ENCODE measurements at places on chromosomes 5 and 9. TPM values are rescaled to one million over a fixed set of nuclear protein-coding genes. Genes with fewer than 3 reads are reported as not detected.
A peak's percentile ranks its signal among the peaks of the same experiment; 100 is the strongest.

GRCh38 chr9:98455256-98456155 is 200.1 kb upstream of the TBC1D2 start:
- no peaks in the 10 kb centered on the region for H3K27me3 ChIP-seq
- H3K27ac ChIP-seq = no peak overlapping the region
- DNase-seq = no peak
- no peak overlapping the region for H3K4me3 ChIP-seq
- no peaks in the 10 kb centered on the region for H3K36me3 ChIP-seq

DNA sequence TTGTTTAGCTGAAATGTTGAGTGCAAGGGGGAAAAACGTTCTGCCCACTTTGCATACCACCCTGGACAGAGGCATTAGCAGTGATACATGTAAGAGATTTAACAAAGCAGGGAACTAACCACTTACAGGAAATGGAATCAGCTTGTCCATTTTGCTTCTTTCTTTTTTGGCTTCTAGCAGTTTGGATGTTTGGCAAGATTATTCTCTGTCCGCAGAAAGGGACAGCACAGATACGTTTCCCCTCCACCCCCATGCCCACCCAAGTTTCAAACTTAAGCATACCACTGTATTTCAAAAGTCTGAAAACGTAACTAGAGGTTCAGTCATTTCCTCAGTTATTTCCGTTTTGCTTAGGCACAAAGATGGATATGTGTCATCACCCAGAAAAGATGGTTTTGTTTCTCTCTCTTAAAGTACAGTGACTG is 118.4 kb downstream of the GDNF start:
- DNase-seq = no peak
- peaks cover 4% of the 10 kb centered on the region for H3K36me3 ChIP-seq
- no peaks in the 10 kb centered on the region for H3K27me3 ChIP-seq
- H3K4me3 ChIP-seq = no peak overlapping the region
- no peak overlapping the region for H3K27ac ChIP-seq

DNA sequence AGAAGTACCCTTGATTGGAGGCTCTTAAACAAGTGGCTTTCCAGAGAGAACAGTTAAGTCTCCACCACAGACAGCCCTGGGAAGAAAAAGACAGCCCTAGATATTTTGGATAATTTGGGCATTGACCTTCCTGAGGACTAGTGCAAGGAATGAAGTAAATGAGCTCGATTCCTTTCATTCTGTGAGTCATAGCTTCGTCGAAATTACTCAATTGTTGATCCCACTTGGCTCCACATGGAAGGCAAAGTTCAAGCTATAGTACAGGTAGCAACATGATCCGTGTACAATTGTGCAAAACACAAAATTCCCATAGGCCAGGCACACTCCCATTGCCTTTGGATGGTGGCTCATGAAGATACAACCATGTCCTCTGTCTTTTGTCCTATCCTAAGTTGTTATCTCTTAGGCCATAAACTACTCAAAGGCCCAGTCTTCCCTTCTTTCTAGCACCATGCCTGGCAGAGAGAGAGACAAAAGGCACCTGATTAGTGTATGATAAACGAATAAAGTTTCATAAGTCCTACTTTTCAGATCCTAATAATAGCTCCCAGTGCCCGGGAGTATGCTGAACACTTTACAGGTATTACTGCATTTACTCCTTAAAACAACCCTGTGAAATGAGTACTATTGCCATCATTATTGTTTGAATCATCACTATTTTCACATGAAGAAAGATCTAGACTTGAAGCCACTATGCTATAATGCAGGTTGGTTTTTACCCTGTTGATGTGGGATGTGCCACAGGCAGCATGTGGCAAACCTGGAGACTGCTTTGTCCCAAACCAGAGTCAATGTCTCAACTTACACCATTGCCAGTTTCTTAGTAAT is 116.7 kb upstream of the RANBP3L start:
- H3K27me3 ChIP-seq = no peaks in the 10 kb centered on the region
- no peak for DNase-seq
- no peaks in the 10 kb centered on the region for H3K36me3 ChIP-seq
- peaks cover under 1% of the 10 kb centered on the region for H3K4me1 ChIP-seq
- H3K4me3 ChIP-seq = no peak overlapping the region

DNA sequence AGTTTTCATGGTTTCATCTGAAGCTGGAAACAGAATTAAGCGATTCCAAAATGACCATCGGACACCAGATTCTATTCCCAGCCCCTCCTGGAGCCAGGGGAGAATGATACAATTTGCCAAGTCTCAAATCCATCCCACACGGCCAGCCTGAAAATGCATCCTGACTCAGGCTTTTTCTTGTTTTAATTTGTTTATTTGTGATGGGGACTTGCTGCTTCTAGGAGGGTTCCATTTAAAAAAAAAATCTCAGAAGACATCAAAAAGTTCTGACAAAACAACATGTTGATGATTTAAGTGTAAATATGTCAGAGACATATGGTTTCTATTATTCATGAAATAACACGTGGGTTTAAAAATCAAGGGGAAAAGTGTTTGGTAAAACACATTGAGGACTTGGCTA is 173.2 kb downstream of the GAS1 start:
- no peaks in the 10 kb centered on the region for H3K36me3 ChIP-seq
- no peaks in the 10 kb centered on the region for H3K4me1 ChIP-seq
- DNase-seq = no peak
- no peak overlapping the region for H3K27ac ChIP-seq

- no peaks in the 10 kb centered on the region for H3K36me3 ChIP-seq
- H3K4me1 ChIP-seq = peaks cover 3% of the 10 kb centered on the region
- DNase-seq = no peak
- no peaks in the 10 kb centered on the region for H3K27me3 ChIP-seq
- no peak overlapping the region for H3K4me3 ChIP-seq
These were observed 344.3 kb downstream of the RAB3C start for GRCh38 chr5:58927181-58927580.

Gene SEMA5A
- 14.7 TPM for total RNA-seq

- H3K36me3 ChIP-seq = no peaks in the 10 kb centered on the region
- peak overlapping the region; percentile 6 for H3K4me3 ChIP-seq
- H3K27ac ChIP-seq = peak overlapping the region; percentile 78
- peaks cover 5% of the 10 kb centered on the region for H3K4me1 ChIP-seq
- H3K27me3 ChIP-seq = no peaks in the 10 kb centered on the region
These were observed 46.7 kb downstream of the MEF2C start for GRCh38 chr5:88836195-88836838.

Gene PPP3R2
- not detected for total RNA-seq

DNA sequence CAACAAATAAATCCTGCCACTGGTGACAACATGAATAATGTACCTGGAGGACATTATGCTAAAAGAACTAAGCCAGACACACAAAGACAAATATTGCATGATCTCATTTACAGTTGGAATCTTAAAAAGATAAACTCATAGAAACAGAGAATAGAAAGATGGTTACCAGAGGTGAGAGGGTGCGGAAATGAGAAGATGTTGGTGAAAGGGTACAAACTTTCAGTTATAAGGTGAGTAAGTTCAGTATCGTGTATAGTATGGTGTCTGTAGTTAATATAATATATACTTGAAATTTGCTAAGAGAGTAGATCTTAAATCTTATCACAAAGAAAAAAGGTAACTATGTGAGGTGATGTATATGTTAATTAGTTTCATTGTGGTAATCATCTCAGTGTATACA is 63.3 kb downstream of the PRRC1 start:
- H3K27ac ChIP-seq = no peak overlapping the region
- no peaks in the 10 kb centered on the region for H3K4me1 ChIP-seq
- H3K27me3 ChIP-seq = no peaks in the 10 kb centered on the region
- H3K4me3 ChIP-seq = no peak overlapping the region
- DNase-seq = no peak
- no peaks in the 10 kb centered on the region for H3K36me3 ChIP-seq

DNA sequence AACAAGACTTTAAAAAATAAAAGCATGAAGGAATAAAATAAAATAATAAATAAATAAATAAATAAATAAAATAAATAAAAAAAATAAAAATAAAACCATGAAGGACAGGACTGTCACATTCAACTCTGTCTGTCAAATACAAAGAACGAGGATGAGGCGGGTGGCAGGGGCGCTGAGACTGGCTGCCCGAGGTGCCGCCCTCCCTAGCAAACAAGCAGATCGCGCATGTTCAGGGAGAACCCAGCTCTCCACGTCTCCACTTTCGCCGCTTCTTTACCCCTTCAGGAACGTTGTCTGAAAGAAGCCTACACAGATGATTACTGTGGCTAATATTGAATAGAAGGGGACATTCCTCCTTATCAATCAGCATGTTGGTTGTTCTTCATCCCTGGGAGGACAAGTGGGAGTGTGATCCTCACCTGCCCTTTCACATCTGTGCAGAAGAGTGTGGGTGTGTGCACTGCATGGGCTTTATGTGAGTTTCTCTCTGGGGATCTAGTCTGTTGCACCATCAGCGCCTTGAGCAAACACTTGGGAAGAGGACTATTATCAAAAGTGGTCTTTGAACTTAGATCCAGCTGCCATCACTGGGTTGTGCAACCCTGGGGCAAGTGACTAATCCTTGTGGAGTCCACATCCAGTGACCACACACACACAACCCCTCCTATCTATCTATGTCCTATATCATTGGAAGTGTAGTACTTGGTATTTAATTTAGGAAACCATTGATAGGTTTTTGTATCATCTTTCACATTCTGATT is 399.2 kb downstream of the IRX2 start:
- no peak for DNase-seq
- H3K27ac ChIP-seq = no peak overlapping the region
- no peaks in the 10 kb centered on the region for H3K27me3 ChIP-seq

GRCh38 chr9:89065921-89066320 is 74.7 kb downstream of the S1PR3 start:
- H3K36me3 ChIP-seq = no peaks in the 10 kb centered on the region
- no peaks in the 10 kb centered on the region for H3K27me3 ChIP-seq
- no peak for DNase-seq
- no peaks in the 10 kb centered on the region for H3K4me1 ChIP-seq
- H3K4me3 ChIP-seq = no peak overlapping the region
- no peak overlapping the region for H3K27ac ChIP-seq

- H3K4me3 ChIP-seq = peak overlapping the region; percentile 60
- no peaks in the 10 kb centered on the region for H3K4me1 ChIP-seq
- H3K27ac ChIP-seq = peak overlapping the region; percentile 97
- DNase-seq = peak; percentile 85
These were observed 92.7 kb downstream of the DAB2IP start for GRCh38 chr9:121744002-121744686.

DNA sequence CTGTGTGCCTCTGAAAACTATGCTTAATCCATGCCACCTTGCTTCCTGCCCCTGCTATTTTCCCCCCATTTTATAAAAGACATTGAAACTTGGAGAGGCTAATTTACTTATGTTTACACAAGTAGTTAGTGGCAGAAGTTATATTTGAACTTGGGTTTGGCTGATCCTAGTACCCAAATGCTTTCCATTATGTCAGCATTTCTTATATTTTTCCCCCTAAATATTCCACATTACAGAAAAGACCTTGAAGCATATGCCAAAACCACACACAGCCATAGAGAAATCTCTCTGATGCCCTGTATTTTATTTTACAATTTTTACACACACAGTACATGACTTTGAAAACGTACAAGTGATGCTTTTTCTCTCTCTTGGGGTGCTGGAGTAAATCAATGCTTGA is 11.2 kb downstream of the C1QTNF2 start:
- peak overlapping the region; percentile 10 for H3K27ac ChIP-seq
- H3K27me3 ChIP-seq = no peaks in the 10 kb centered on the region
- no peak for DNase-seq
- H3K4me3 ChIP-seq = no peak overlapping the region
- no peaks in the 10 kb centered on the region for H3K36me3 ChIP-seq
- H3K4me1 ChIP-seq = peaks cover 1% of the 10 kb centered on the region

GRCh38 chr5:136295914-136296313 is 69.4 kb downstream of the TRPC7 start:
- H3K36me3 ChIP-seq = no peaks in the 10 kb centered on the region
- no peaks in the 10 kb centered on the region for H3K4me1 ChIP-seq
- H3K4me3 ChIP-seq = no peak overlapping the region
- H3K27ac ChIP-seq = no peak overlapping the region
- no peaks in the 10 kb centered on the region for H3K27me3 ChIP-seq
- DNase-seq = no peak

GRCh38 chr5:74009502-74009901 is 383.5 kb downstream of the ARHGEF28 start:
- no peaks in the 10 kb centered on the region for H3K36me3 ChIP-seq
- no peak for DNase-seq
- H3K27ac ChIP-seq = no peak overlapping the region
- no peaks in the 10 kb centered on the region for H3K27me3 ChIP-seq

GRCh38 chr9:90477535-90477934 is 165.1 kb downstream of the DIRAS2 start:
- H3K27ac ChIP-seq = no peak overlapping the region
- H3K27me3 ChIP-seq = no peaks in the 10 kb centered on the region
- H3K36me3 ChIP-seq = no peaks in the 10 kb centered on the region

Gene COL15A1
- 53.3 TPM for total RNA-seq

GRCh38 chr5:26700759-26701384 is 337.5 kb downstream of the CDH9 start:
- DNase-seq = no peak
- H3K27me3 ChIP-seq = no peaks in the 10 kb centered on the region

GRCh38 chr5:34716986-34717385 is 60.9 kb downstream of the RAI14 start:
- no peak overlapping the region for H3K4me3 ChIP-seq
- H3K27ac ChIP-seq = no peak overlapping the region
- peaks cover 3% of the 10 kb centered on the region for H3K36me3 ChIP-seq
- no peaks in the 10 kb centered on the region for H3K27me3 ChIP-seq
- DNase-seq = no peak
- H3K4me1 ChIP-seq = no peaks in the 10 kb centered on the region

GRCh38 chr9:3856592-3856991 is 330.8 kb upstream of the RFX3 start:
- no peak for DNase-seq
- H3K4me3 ChIP-seq = no peak overlapping the region
- H3K4me1 ChIP-seq = no peaks in the 10 kb centered on the region
- H3K27me3 ChIP-seq = no peaks in the 10 kb centered on the region
- peaks cover 5% of the 10 kb centered on the region for H3K36me3 ChIP-seq
- H3K27ac ChIP-seq = no peak overlapping the region

DNA sequence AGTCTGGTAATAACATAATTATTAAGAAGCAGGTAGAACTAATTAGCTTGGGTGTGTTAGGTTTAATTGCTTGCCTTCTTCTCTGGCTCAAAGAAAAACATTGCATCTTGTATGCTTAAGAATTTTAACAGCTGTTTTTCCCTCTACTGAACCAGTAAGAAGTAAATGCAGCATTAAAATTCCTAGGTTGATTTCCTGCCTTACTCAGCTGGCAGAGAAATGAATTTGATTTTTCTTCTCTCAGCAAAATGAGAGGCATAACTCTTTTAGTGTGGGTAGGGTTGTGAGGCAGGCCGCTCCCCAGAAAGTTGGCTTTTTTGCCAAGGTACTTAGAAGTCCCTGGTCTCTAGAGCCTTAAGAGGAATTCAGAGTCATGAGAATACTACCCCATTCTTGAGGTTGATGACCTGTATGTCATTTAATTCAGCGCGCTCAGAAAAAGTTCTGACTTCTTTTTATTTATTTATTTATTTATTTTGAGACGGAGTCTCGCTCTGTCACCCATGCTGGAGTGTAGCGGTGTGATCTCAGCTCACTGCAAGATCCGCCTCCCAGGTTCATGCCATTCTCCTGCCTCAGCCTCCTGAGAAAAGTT is 302.6 kb downstream of the ARHGEF28 start:
- no peak for DNase-seq
- no peaks in the 10 kb centered on the region for H3K27me3 ChIP-seq
- no peak overlapping the region for H3K4me3 ChIP-seq
- H3K27ac ChIP-seq = no peak overlapping the region
